Right forelimb (tissue), 1 donor: ENCODE measurements at places on chromosomes 1 and 21.

DNA sequence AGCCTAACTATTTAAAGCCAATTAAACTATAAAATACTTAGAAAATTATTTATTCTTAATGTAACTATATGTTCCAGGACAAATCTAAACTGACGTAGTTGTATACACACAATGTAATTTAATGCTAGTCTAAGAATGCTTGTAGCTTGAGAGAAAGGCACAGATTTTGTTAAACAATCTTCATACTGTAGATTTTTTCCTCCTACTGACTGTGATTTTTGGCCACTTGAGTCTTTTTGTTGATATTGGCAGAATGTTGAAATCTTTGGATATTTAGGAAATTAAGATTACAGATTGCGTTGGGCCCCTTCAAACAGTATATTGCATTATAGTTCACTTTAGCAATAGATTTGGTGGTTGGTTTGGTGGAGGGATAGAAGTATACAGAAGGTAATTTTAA lies 40.5 kb downstream of the ATF3 start:
- DNase-seq: no peak

DNA sequence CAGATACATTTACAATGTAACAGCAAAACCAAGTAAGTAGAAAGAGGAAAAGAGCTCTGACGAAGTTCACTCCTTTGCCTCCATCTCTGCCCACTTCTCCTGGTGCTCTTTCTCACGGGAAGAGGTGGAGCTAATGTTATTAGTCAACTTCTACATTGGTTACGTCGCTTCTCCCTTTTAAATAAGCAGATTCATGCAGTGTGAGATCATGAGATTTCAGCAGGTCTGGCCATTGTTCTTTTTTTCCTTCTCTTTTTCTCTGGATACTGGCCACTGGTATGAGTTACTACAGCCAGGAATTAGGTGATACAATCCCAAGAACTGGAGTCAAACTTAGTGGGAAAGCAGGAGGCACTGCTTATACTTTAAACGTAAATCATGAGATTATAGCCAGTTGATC lies 207.1 kb downstream of the AKT3 start:
- DNase-seq: no peak

DNA sequence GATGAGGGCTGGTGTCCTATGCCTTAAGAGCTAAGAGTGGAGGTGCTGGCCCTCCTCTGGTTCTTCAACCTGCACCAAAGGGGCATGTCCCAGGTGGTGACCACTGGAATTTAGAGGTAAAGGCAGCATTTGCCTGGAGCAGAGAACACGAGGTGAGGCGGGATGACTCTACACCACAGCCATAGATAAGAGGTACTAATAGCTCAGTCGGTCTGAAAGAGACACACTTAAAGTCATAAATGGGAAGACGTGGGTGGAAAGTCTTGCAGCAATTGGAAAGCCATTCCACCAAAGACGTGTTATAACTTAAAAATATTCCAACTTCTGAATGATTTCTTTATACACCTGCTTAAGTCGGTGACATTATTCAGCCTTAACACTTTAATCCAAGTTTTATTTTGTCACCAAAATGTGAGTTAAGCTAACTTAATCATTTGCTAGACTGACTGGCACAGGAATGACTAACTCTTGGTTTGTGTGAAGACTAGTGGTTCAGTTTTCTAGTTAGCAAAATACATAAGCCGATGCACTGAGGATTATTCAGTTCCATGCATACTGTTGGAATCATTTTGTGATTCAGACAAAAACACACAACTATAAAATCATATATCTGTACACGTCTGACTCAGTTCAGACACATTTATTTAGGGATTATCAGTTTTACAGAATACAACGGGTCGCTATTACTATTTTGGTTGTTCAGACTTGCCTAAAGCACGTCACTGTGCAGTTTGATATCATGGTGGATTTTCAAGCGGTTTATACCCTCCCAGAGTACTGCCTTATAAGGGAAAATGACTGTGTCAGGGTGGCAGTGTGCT lies 4.6 kb upstream of the ETS2 start:
- DNase-seq: no peak

- no peak for DNase-seq
Measured at GRCh38 chr1:3261007-3261968, 192.3 kb downstream of the PRDM16 start.
